LHCN-M2 (cell line): ENCODE measurements at places on chromosomes 1 and 21.

DNA sequence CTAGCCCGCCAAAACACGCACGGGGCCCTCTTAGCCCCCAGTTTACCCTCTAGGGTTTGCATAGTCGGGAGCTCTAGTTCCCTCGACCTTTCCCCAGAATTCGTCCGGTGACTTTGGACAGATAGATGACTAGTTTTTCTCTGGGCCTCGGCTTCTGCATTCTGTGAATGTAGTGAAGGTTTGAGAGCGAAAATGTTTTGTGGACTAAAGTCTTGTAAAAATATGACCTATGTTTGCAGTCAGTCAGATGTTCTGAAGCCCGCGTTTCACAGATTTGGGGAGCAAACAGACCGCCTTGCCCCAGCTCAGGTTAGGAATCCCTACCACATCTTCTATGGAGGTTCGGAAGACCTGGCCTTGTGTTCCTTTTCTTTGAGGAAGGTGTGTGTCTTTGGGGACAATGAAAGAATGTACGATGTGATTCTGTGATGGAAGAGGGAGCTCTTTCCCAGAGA lies 401 bp downstream of the UQCRH start:
- DNase-seq: no peak

DNA sequence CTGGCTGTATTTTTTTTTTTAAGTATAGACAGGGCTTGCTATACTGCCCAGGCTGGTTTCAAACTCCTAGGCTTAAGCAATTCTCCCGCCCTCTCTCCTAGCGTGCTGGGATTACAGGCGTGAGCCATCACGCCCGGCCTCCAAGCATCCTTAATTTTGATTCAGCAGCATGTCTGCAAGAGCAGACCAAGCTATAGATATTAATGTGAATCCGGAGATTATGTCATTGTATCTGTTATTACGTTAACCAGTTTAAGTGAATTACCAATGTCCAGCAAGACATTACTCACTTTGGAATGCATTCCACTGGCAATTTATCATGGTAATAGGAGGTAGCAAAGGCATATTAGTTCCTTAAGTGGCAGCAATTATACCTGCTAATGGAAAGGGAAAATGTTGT lies 179.7 kb downstream of the CHRM3 start:
- DNase-seq: no peak

- no peak for DNase-seq
Observed at GRCh38 chr1:80418134-80418533, 1382.6 kb upstream of the ADGRL2 start.

- DNase-seq: no peak
Observed at GRCh38 chr21:37566790-37567615, 200.4 kb downstream of the DYRK1A start.

GRCh38 chr1:36542024-36542961 lies 59.6 kb upstream of the CSF3R start:
- DNase-seq: no peak

DNA sequence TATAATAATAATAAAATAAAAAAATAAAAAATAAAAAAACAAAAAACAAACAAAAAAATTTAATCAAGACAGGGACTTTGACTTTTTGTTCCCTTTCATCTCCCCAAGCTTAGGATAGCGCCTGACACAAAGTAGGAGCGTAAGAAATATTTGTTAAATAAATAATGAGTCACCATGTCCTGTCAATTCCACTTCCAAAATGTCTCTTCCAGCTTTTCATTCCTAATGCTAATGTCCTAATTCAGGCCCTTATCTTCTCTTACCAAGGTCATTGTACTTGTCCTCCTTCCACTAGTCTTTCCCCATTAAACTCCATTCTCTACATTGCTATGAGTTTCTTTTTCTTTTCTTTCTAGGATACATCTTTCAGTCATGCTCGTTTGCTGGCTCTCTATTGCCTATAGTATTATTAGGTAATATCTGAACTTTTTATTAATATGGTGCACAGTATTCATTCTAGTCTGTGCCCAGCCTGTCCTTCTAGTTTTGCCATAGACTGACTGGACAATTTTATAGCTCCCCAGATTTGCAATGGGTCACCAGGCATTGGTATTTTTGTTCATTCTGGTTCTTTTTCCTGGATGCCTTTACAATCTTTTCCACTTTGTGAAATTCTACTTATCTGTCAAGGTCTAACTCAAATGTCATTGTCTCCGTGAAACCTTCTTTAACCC lies 11.4 kb downstream of the NEXN start:
- peak; percentile 33 for DNase-seq

DNA sequence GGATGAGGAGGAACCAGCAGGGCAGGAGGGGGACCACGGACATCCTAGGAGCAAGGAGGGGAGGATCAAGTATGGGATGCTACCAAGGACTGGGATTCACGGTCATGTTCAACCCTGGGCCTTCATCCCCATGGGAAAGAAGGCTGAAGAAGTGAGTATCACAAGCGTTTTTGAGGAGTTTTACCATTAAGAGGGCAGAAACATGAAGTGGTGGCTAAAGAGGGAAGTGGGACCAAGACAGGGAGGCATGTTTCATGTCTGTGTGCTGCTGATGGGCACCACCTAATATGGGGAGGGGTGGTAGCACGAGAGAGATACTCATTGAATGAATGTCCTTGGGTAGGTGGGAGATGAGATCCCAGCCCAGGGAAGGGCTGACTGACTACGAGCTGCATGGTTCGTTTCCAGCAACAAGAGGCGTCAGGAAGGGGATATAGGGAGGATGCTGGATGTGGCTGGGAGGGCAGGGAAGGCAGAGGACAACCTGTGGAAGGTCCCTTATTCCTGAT lies 11.3 kb upstream of the LSS start:
- DNase-seq: no peak

DNA sequence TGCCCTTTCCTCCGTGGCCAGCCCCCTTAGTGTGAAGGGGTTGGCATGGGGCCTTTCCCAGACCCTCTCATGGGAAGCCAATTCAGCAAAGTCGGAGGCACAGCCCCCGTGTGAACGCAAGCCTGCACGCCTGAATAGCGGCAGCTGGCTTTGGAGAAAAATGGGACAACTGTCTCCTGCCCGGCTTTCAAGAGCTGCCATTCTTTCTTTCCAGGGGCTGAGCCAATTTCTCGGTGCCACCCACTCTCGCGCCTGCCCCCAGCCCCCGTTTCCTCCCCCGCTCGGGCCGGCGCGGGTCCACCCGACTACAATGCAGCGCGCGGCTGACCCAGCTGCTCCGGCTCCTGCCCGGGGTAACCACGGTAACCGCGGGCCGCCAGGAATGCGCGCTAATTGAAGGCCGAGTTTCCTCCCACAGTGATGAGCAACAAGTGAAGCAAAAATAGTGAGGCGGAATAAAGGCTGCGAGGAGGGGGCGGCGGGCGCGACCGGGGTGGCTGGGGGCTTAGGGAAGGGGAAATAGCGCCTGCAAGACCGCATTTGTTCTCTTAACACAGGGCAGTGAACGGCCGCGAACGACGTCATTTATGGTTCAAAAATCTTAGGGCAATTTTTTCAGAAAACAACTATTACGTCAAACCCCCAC lies 27.8 kb downstream of the ILDR2 start:
- DNase-seq: peak; percentile 68

DNA sequence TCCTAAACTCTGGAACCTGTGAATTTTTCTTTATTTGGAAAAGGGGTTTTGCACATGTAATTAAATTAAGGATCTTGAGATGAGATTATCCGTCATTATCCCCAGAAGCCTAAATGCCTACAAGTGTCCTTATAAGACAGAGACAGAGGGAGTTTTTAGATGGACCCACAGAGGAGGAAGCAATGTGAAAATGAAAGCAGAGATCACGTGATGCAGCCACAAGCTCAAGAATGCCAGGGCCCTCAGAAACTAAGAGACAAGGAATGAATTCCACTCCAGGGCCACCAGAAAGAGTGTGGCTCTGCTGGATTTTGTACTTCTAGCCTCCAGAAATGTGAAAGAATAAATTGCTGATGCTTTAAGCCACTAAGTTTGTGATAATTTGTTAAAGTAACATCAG lies 183.6 kb upstream of the UBE2U start:
- peak; percentile 79 for DNase-seq

DNA sequence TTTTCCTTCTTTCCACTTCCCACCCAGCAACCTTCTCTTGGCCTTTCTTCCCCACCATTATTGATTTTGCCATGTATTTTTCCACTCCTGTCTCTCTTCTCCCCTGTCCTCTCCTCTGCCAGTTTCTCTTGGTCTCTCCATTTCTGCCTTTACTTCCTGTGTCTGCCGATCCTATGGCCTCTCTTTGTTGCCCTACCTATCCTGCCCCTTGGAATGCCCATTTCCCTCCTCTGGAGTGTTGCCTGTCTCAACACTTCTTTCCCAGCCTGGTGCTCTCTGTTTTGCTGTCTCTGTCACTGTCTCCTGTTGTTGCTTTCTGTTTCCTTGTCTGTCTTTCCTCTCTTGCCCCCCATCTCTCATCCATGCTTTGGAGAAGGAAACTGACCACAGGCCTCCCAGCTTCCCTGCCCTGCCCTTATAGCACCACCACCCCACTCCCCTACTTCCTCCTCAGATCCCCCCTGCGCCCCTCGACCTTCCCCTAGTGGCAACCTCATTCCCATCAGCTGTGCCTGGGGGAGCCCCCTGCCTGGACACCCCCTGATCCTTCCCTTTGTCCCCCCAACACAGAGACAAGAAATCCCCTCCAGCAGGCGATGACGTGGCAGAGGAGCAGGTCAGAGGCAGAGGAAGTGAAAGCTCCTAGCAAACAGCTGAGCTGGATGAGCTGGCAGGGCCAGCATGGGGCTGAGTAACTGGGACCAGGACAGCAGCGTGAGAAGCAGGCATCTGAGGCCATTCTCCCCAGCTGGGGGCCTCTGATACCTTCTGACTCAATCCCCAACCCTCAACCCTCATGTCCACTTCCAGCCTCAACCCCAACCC lies 6.6 kb upstream of the ETV3L start:
- peak; percentile 91 for DNase-seq

DNA sequence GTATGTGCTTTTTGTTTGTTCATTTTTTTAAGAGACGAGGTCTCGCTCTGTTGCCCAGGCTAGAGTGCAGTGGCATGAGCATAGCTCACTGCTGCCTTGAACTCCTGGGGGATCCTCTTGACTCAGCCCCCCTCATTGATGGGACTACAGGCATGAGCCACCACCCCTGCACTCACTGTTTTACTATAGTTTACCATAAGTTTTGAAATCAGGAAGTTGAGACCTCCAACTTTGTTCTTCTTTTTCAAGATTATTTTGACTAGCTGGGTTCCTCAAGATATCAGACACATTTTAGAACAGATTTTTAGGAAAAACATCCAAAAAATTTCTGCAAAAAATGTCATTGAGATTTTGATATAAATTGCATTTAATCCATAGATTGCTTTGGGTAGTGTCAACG lies 120.4 kb upstream of the FGGY start:
- DNase-seq: no peak

- DNase-seq: no peak
Observed at GRCh38 chr1:170872663-170873062, 62.7 kb upstream of the MROH9 start.

- peak; percentile 84 for DNase-seq
Observed at GRCh38 chr1:9687120-9687873, 35.8 kb downstream of the PIK3CD start.

GRCh38 chr21:42840411-42841155 lies 38.8 kb downstream of the WDR4 start:
- no peak for DNase-seq

DNA sequence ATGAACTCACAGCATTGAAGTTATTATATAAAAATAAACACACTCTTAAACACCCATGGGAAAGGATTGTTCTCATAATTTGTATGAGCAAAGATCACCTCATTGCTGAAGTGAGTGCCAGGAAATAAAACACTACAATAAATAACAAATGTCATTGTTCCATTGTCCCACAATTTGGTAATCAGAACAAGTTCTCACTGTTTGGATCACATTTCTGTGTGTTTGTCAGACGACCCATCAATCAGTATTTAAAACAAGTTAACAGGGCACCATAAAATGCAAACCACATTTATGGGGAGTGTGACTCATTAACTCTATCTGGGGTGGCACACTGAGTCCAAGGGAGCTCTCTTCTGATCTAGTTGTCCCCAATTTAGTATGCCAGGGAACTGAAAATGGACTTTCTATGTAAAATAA lies 124.5 kb downstream of the PTPRC start:
- peak; percentile 64 for DNase-seq

DNA sequence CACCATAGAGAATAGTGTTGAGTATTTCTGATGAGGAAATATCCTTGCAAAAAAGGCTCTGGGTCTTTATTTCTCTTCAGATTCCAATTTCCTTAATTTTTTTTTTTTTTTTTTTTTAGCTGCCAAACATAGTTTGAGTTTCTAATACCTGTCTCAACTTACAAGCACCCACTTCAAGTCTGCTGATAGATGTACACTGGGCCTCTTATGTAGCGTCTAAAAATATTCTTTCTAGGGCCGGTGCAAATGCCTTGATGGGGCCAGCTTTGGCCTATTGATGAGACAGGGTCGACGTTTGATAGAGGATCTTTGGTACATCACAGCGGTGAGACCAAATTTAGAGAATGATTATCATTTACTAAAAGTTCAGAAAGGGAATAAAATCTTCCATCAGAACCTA lies 626.4 kb downstream of the LMO4 start:
- DNase-seq: no peak

GRCh38 chr1:221778535-221779142 lies 36.8 kb upstream of the DUSP10 start:
- DNase-seq: no peak

DNA sequence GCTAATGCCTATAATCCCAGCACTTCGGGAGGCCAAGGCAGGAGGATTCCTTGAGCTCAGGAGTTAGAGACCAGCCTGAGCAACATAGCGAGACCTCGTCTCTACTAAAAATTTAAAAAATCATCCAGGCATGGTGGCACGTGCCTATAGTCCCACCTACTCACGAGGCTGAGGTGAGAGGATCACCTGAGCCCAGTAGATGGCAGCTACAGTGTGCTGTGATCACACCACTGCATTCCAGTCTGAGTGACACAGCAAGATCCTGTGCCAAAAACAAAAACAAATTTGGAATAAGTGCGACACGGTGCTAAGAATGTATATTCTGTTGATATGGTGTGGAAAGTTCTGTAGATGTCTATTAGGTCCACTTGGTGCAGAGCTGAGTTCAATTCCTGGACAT lies 15.1 kb downstream of the USP33 start:
- DNase-seq: no peak
